Progenitor cell of endocrine pancreas (in vitro differentiated cells): ENCODE measurements at places on chromosomes 13 and 19. TPM values are rescaled to one million over a fixed set of nuclear protein-coding genes. Genes with fewer than 3 reads are reported as not detected.

INSL3 gene
- total RNA-seq, result not detected in 2 replicates

LIM2 gene
- total RNA-seq, result not detected in 2 replicates

MEIOSIN gene
- not detected in 2 replicates for total RNA-seq

YJEFN3 gene
- total RNA-seq, result 22.6 and 27.6 TPM in 2 replicates

EMC10 gene
- total RNA-seq, result 177 and 181 TPM in 2 replicates

C19orf38 gene
- total RNA-seq, result 0.31 and 0.33 TPM in 2 replicates

CYP2A7 gene
- total RNA-seq, result not detected in 2 replicates

NLRP11 gene
- not detected in 2 replicates for total RNA-seq

MYBPC2 gene
- total RNA-seq, result 1.6 and 2.1 TPM in 2 replicates

WDR87 gene
- 0.02 TPM in 1 of 2 replicates, not detected in the other for total RNA-seq

- H3K36me3 ChIP-seq, result no peaks in the 10 kb centered on the region
- no peak for DNase-seq
- H3K4me3 ChIP-seq, result no peak overlapping the region
These were observed 105.4 kb upstream of the MBNL2 start for GRCh38 chr13:97116754-97117153.

DNA sequence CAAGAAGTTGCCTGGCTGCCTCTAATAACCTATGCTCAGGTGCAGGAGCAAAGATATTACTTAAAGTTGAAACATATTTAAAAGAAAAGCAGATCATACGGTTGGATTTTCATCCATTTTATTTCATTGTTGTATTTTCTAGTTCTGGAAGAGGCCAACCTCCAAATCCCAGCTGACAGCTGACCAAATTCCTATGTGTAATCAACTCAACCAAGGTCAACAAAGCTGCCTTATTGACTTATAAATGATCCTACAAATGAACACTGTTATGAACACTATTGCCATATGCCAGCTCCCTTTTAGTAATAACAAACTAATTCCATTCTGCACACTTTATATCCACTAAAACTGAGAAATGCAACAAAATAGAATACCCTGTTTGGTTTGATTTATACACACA is 1537.4 kb downstream of the SLITRK1 start:
- H3K4me3 ChIP-seq, result no peak overlapping the region
- H3K27ac ChIP-seq, result no peak overlapping the region
- no peaks in the 10 kb centered on the region for H3K27me3 ChIP-seq
- H3K36me3 ChIP-seq, result no peaks in the 10 kb centered on the region
- DNase-seq, result no peak

DNA sequence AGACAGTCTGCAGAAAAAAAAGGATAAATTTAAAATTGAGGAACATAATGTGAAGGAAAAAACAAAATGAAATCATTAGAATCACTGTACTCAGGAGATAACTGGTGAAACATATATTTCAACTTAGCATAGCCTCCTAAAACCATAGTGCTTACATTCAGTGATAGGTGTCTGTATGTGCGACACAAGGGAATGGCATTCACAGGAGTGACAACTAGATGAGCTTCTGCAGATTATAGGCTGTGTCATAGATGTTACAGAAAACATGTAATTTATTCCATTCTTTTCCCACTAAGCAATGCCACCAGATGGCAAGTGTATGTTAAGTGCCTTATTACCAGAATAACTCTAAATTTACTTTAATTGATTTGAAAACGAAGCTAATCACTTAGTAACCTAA is 960.0 kb upstream of the PCDH20 start:
- peaks cover 12% of the 10 kb centered on the region for H3K4me1 ChIP-seq
- DNase-seq, result no peak
- no peaks in the 10 kb centered on the region for H3K27me3 ChIP-seq
- H3K27ac ChIP-seq, result no peak overlapping the region
- H3K4me3 ChIP-seq, result no peak overlapping the region

GRCh38 chr13:102400675-102401145 is 1.1 kb downstream of the FGF14 start:
- no peaks in the 10 kb centered on the region for H3K36me3 ChIP-seq
- peak overlapping the region; percentile 31 for H3K4me3 ChIP-seq
- no peak for DNase-seq
- H3K4me1 ChIP-seq, result peaks cover 13% of the 10 kb centered on the region

- no peaks in the 10 kb centered on the region for H3K36me3 ChIP-seq
- no peak overlapping the region for H3K4me3 ChIP-seq
- DNase-seq, result no peak
These were observed 1977.5 kb upstream of the PCDH20 start for GRCh38 chr13:63393112-63393511.

GRCh38 chr13:36059321-36059720 is 71.9 kb downstream of the DCLK1 start:
- H3K27ac ChIP-seq, result no peak overlapping the region
- no peaks in the 10 kb centered on the region for H3K36me3 ChIP-seq
- H3K4me1 ChIP-seq, result peaks cover 4% of the 10 kb centered on the region
- no peak overlapping the region for H3K4me3 ChIP-seq
- H3K27me3 ChIP-seq, result peaks cover 7% of the 10 kb centered on the region

- H3K27me3 ChIP-seq, result no peaks in the 10 kb centered on the region
- DNase-seq, result no peak
- no peaks in the 10 kb centered on the region for H3K4me1 ChIP-seq
- H3K36me3 ChIP-seq, result peaks cover 3% of the 10 kb centered on the region
- no peak overlapping the region for H3K4me3 ChIP-seq
These were observed 450.6 kb downstream of the LMO7 start for GRCh38 chr13:76086729-76087128.

- no peaks in the 10 kb centered on the region for H3K36me3 ChIP-seq
- peaks cover 26% of the 10 kb centered on the region for H3K4me1 ChIP-seq
- peak overlapping the region; percentile 77 for H3K27ac ChIP-seq
- no peaks in the 10 kb centered on the region for H3K27me3 ChIP-seq
- no peak overlapping the region for H3K4me3 ChIP-seq
These were observed 156.3 kb downstream of the NDFIP2 start for GRCh38 chr13:79637133-79637763.

DNA sequence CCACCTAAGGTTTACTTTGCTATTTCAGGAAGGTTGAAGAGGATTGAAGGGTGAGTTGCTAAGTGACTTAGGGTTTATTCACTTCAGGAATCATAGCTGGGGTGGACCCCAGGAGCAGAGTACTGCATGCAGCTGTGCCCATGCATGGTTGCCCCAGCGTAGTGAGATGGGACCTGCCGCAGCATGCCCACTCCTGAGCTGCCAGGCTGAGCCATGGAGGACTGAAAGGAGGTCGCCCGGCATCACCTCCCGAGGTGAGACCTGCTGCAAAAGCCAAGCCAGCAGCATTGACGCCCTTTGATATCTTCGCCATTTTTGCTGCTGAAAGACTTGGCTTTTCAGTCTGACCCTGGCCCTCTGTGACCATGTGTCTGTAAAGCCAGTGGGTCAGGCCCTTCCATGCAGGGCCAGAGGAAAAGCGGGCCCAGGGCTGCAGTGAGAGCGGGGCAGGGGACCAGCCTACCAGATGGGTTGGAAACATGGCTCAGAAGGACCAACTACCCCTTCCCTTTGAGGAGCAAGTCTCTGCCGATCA is 9.9 kb downstream of the POP4 start:
- H3K27ac ChIP-seq, result no peak overlapping the region
- H3K4me3 ChIP-seq, result no peak overlapping the region
- H3K4me1 ChIP-seq, result peaks cover 6% of the 10 kb centered on the region
- H3K27me3 ChIP-seq, result peaks cover 4% of the 10 kb centered on the region

DNA sequence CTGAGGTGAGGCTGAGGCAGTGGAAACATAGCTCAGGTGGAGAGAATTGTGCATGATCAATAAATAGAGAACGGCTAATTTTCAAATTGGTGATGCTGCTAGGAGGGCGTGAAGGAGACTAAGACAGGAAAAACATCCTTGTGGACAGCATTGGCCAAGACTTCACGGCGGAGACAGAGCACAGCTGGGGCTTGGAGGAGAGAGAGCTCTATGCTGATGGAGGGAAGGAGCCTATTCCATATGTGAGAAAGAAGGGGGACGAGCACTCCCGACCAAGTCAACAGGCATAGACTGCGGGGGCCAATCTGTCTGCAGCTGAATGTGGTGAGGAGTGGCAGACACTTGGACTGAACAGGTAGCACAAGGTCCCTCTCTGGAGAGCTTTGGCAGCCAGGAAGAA is 14.8 kb upstream of the SPATA13 start:
- H3K36me3 ChIP-seq, result no peaks in the 10 kb centered on the region
- peaks cover 36% of the 10 kb centered on the region for H3K4me1 ChIP-seq
- H3K4me3 ChIP-seq, result no peak overlapping the region

GRCh38 chr19:46748325-46749109 is 2.3 kb upstream of the STRN4 start:
- H3K36me3 ChIP-seq, result peaks cover 11% of the 10 kb centered on the region
- H3K4me3 ChIP-seq, result peak overlapping the region; percentile 62
- no peaks in the 10 kb centered on the region for H3K27me3 ChIP-seq
- peaks cover 14% of the 10 kb centered on the region for H3K4me1 ChIP-seq

DNA sequence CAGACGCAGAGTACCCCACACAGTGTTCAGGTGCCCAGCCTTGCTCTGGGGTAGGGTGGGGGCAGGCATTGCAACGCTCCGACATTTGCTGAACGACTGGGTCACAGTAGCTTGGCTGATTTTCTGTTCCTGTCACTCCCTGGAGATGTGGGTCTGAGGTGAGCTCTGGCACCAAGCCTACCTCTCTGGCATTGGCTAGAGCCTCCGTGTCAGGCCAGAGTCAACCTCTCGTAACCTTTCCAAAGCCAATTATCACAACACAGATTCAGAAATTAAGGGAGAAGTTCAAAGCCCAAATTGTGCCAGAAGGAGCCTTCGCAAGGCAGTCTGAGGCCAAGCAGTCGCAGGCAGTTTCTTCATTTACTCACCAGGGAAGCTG is 117.2 kb downstream of the IRS2 start:
- no peak for DNase-seq
- H3K4me1 ChIP-seq, result peaks cover 21% of the 10 kb centered on the region
- H3K27ac ChIP-seq, result no peak overlapping the region
- peaks cover 3% of the 10 kb centered on the region for H3K27me3 ChIP-seq
- H3K4me3 ChIP-seq, result no peak overlapping the region
- H3K36me3 ChIP-seq, result no peaks in the 10 kb centered on the region

DNA sequence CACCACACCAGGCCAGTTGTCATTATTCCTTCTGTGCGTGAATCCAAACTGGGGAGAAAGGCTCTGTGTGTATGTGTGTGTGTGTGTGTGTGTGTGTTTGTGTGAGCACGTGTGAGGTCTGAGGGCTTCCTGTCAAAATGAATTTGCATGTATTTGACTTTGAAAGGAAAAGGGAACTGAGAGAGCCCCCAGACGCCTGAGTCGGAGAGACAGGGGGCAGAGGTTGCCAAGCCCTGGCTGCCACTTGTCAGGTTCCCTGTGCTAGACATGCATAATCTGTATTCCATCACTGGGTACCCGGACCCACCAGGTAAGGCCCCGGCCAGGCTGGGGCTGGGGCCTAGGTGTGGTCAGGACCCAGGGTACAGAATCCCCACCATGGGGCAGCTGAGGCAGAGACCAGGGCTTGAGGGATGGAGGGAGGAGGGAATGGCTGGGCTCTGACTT is at the start of gene CLEC17A:
Gene CLEC17A, plus strand, starts transcription at position 191 of the 447 bp plus-strand sequence. Its CDS starts 77 bp downstream, at position 268.
- H3K27me3 ChIP-seq, result no peaks in the 10 kb centered on the region
- H3K36me3 ChIP-seq, result no peaks in the 10 kb centered on the region
- H3K27ac ChIP-seq, result no peak within 1 kb of the TSS
- no peaks in the 10 kb centered on the region for H3K4me1 ChIP-seq
- no peak for DNase-seq

DNA sequence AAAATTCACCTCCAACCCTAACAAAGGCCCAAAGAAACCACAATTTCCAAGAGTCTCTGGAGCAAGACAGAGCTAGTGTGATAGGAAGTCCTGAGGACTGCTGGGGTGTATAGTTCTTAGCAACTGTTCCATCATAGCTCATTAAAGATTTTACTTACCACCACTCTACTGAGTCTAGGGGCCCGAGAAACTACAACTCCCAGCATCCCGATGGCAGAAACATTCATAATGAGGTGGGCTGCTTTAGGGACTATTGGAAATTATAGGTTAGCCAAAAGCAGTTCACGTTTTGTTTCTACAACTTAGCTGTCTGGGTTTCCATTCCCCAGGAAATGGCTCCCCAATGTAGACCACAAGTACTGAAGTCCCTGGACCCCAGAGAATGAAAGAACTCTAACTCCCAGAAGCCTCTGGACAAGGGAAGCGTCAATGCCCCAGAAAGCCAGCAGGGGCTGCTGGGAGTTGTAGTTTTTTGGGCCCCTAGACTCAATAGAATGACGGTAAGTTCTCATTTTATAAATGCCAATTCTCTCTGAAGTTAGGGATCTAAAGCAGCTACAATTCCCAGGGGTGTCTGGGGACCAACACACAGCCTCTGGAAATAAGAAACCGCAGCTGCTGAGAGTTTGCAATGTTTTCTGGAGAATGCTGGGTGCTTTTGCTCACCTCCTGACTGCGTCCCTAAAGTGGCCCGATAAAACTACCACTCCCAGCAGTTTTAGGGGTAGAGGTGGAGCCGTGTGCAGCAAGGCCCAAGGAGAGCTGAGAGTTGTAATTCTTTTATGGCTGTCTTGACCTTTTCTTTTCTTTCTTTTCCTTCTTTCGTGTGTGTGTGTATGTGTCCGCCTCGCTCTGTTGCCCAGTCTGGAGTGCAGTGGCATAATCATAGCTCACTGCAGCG is 11.1 kb downstream of the FTL start:
- H3K4me3 ChIP-seq, result no peak overlapping the region
- H3K36me3 ChIP-seq, result peaks cover 20% of the 10 kb centered on the region
- no peaks in the 10 kb centered on the region for H3K4me1 ChIP-seq
- DNase-seq, result no peak
- peak overlapping the region; percentile 33 for H3K27ac ChIP-seq
- no peaks in the 10 kb centered on the region for H3K27me3 ChIP-seq

DNA sequence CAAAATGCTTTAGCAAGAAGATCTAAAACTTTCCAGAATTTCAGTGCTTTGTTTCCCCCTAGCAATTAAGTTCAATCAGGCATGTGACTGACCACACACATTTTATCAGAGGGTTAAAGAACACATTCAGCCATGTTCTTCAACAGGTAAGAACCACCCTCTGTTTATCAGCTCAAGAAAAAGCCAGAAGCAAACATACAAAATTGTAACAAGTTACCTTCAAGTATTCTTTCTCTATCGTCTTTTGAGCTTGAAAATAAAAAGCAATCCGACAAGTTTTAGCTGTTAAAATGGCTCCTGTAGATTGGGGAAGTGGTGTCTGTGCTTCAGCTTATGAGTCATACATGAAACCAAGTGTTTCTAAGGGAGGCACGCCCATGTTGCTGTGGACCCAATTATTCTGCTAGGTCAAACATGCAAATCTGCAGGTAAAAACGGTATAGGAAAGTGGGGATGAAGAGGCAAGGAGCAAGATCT is at the start of gene ELF1:
Gene ELF1, minus strand, starts transcription at position 306 of the 477 bp plus-strand sequence. CDS start 37,262 bp downstream, outside the sequence.
- peak within 1 kb of the TSS; percentile 77 for H3K4me3 ChIP-seq
- no peak for DNase-seq
- peak within 1 kb of the TSS; percentile 96 for H3K27ac ChIP-seq
- no peaks in the 10 kb centered on the region for H3K27me3 ChIP-seq
- H3K4me1 ChIP-seq, result peaks cover 67% of the 10 kb centered on the region

DNA sequence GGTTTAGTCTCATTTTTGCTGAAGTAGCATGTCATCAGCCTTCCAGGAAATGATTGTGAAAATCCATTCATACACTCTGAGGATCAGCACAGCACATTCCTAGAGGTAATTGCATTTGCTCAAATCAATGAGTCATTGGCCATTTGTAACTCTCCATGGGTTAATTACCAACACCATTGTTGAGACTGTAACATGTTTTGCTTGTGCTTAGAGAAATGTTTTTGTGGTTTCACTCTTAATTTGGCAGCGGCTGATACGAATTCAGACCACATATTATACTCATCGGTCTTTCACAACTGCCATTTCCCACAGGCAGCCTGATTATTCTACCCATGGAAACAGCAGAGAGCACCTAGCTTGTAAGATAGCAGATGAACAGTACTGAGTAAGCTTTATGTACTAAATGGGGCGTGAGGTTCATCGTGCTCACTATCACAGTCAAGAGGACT is 110.3 kb downstream of the NHLRC3 start:
- H3K27ac ChIP-seq, result no peak overlapping the region
- H3K27me3 ChIP-seq, result peaks cover 17% of the 10 kb centered on the region
- no peaks in the 10 kb centered on the region for H3K36me3 ChIP-seq
- H3K4me1 ChIP-seq, result no peaks in the 10 kb centered on the region

- DNase-seq, result no peak
- peak overlapping the region; percentile 93 for H3K27ac ChIP-seq
- peak overlapping the region; percentile 34 for H3K4me3 ChIP-seq
- no peaks in the 10 kb centered on the region for H3K27me3 ChIP-seq
These were observed 15.2 kb downstream of the KLF5 start for GRCh38 chr13:73074014-73074413.
